Foreskin keratinocyte (primary cell): ENCODE measurements at places on chromosomes 3 and 15. TPM values are rescaled to one million over a fixed set of nuclear protein-coding genes. Genes with fewer than 3 reads are reported as not detected.

PP2D1 gene
- total RNA-seq = not detected in 2 replicates

POPDC2 gene
- 0.34 and 0.39 TPM in 2 replicates for total RNA-seq

KNSTRN gene
- 69.1 and 85.9 TPM in 2 replicates for total RNA-seq

DAZL gene
- not detected in 2 replicates for total RNA-seq

CHRD gene
- not detected in 2 replicates for total RNA-seq

HCN4 gene
- under 0.01 TPM in 1 of 2 replicates, not detected in the other for total RNA-seq

AGBL1 gene
- not detected in 2 replicates for total RNA-seq

CCNB2 gene
- 62.5 and 73.1 TPM in 2 replicates for total RNA-seq

PSMA4 gene
- 230 and 242 TPM in 2 replicates for total RNA-seq

KIF15 gene
- total RNA-seq = 11.7 and 15.0 TPM in 2 replicates

DCLK3 gene
- total RNA-seq = not detected in 2 replicates

LTK gene
- not detected in 2 replicates for total RNA-seq

STRIT1 gene
- total RNA-seq = not detected in 2 replicates

WDR93 gene
- not detected in 2 replicates for total RNA-seq

FBXO40 gene
- total RNA-seq = not detected in 2 replicates

PLA2G4D gene
- 0.07 and 0.14 TPM in 2 replicates for total RNA-seq

GP5 gene
- not detected in 2 replicates for total RNA-seq

GPR15 gene
- total RNA-seq = not detected in 2 replicates

CASR gene
- total RNA-seq = not detected in 2 replicates

CEP97 gene
- total RNA-seq = 11.1 and 12.0 TPM in 2 replicates

CYP11A1 gene
- not detected in 2 replicates for total RNA-seq

PLSCR5 gene
- not detected in 2 replicates for total RNA-seq

COL6A5 gene
- total RNA-seq = not detected in 2 replicates

IL17RD gene
- total RNA-seq = 1.7 and 1.9 TPM in 2 replicates

PTX3 gene
- 0.32 TPM in 1 of 2 replicates, not detected in the other for total RNA-seq

AP4E1 gene
- total RNA-seq = 12.8 and 13.1 TPM in 2 replicates

CSPG4 gene
- total RNA-seq = 6.0 and 13.3 TPM in 2 replicates

LDHAL6B gene
- total RNA-seq = not detected in 2 replicates

NR1I2 gene
- total RNA-seq = not detected in 2 replicates

PRSS50 gene
- total RNA-seq = not detected in 2 replicates

OXTR gene
- 0.63 and 0.95 TPM in 2 replicates for total RNA-seq

HCLS1 gene
- 1.6 and 1.9 TPM in 2 replicates for total RNA-seq
